Stimulated activated CD4-positive, alpha-beta T cell treated with anti-CD3 and anti-CD28 coated beads, TNF-alpha, amount 100 ng/mL, for 24 hours (primary cell): ENCODE measurements at places on chromosomes 13 and 19.

GRCh38 chr19:8423817-8424223 is 10.7 kb downstream of the MARCHF2 start:
- DNase-seq: no peak

- DNase-seq: no peak
These were observed 199.7 kb downstream of the TSHZ3 start for GRCh38 chr19:31149441-31149941.

GRCh38 chr19:51148580-51148979 is 6.5 kb downstream of the SIGLEC7 start:
- no peak for DNase-seq

GRCh38 chr19:27887946-27888345 is 1325.0 kb downstream of the UQCRFS1 start:
- DNase-seq: no peak

GRCh38 chr19:44749292-44749691 is 784 bp downstream of the BCL3 start:
- no peak for DNase-seq

- DNase-seq: no peak
These were observed 502.7 kb upstream of the HTR2A start for GRCh38 chr13:47399599-47399998.
